ENCODE measurements at places on chromosomes 5 and 9.

DNA sequence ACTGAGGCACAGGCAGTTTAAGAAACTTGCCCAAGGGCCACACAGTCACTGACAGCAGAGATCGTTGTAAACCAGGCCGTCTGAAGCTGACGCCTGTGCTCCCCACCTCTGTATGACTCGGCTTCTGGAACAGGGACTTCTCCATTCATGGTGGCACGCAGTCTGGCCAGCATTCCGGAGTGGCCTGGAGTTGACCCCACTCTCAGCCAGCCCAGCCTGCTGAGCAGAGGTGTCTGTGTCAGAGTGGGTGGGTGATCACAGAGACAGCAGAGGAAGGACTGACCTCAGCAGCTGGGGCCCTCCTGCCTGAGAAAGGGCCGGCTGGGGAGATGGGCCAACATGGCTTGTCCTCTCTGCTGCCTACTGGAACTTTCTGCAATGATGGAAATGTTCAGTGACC is 12.6 kb downstream of the LRSAM1 start:
- DNase-seq, result no peak

DNA sequence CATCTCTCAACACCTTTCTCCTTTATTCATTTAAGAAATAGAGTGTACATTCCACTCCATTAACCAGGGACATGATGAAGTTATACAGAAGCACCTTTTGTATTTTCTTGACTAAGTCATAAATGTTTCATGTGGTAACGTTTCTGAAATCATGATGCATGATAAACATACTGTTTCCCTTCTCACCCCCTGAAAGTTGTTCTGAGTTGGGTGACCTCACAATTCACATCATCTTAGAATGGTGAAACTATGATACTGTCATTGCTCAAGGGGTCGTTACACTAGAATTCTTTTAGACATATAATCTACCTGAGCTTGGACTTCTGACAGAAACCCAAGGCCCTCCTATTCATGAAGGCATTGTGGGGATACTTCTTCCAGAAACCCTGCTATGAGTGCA is 37.8 kb upstream of the MIER3 start:
- no peak for DNase-seq

GRCh38 chr5:104539618-104540350 is 977.2 kb upstream of the NUDT12 start:
- no peak for DNase-seq

GRCh38 chr9:111959468-111960359 is 63.1 kb downstream of the UGCG start:
- DNase-seq, result no peak

- no peak for DNase-seq
Observed at GRCh38 chr9:114789006-114789405, 16.8 kb downstream of the TNFSF15 start.

DNA sequence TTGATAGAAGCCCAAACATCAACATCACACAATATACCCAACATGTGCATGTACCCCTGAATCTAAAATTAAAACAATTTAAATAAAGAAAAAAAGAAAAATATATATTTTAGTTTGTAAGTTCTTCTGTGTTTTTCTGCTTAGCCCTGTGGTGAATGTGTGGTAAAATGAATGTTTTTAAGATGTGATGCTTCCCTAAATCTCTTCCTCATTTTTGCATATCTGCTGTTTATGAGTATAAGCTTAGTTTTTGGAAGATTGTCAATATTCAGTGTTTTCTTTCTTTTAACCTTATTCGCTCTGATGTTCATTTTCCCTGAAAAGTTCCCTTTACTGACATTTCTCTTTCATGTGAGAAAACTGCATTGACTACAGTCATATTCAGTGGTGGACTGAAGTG is 44.4 kb upstream of the DAB2 start:
- DNase-seq, result no peak

- DNase-seq, result no peak
Observed at GRCh38 chr5:111138096-111138495, 45.9 kb downstream of the WDR36 start.

GRCh38 chr5:56191656-56192055 is 41.5 kb downstream of the ANKRD55 start:
- no peak for DNase-seq

DNA sequence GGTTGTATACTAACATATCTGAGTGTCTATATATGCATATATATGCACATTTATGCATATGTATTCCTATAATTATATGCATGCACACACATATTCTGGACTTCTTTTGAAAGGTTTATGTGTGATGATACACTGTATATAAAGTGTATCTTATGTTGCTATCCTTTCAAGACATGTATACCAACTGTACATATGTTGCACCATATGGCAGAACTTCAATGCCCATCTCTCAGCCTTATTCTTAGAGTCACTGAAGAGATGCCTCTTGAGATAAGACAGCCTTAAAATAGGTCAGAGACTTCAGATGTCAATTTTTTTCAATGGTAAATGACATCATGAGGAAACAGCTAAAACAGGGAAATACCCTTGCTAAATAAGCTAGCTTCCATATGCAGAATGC is 461.4 kb downstream of the SPATA31D1 start:
- DNase-seq, result no peak

DNA sequence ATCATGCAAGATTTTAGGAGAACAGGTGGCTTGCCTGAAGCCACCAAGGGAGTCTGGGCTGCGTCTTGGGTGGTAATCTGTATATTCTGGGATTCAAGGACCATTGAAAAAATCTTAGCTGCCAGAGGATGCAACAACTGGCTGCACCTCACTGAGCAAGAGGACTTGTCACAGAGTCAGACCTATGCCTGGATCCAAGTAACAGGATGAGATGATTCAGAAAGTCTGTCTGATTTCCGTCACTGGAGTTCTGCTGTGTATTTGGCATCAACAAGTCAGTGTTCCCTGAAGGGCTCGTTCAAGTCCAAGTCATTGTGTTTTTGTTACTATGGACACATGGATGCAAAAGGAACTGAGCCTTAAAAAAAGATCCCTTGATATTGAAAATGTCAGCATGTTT is 37.8 kb upstream of the CARTPT start:
- DNase-seq, result no peak

- no peak for DNase-seq
Observed at GRCh38 chr5:52922384-52922783, 66.8 kb upstream of the ITGA2 start.

- DNase-seq, result no peak
Observed at GRCh38 chr9:13529321-13530104, 250.0 kb upstream of the MPDZ start.

- DNase-seq, result no peak
Observed at GRCh38 chr9:79026316-79026715, 545.4 kb upstream of the TLE4 start.

GRCh38 chr5:107359033-107359915 is 311.5 kb downstream of the EFNA5 start:
- DNase-seq, result no peak

- no peak for DNase-seq
Observed at GRCh38 chr9:128861501-128861900, 20.2 kb downstream of the KYAT1 start.

GRCh38 chr9:89777544-89777943 is 172.7 kb downstream of the GADD45G start:
- DNase-seq, result no peak

GRCh38 chr5:56534102-56534829 is 281.1 kb upstream of the MAP3K1 start:
- DNase-seq, result no peak

DNA sequence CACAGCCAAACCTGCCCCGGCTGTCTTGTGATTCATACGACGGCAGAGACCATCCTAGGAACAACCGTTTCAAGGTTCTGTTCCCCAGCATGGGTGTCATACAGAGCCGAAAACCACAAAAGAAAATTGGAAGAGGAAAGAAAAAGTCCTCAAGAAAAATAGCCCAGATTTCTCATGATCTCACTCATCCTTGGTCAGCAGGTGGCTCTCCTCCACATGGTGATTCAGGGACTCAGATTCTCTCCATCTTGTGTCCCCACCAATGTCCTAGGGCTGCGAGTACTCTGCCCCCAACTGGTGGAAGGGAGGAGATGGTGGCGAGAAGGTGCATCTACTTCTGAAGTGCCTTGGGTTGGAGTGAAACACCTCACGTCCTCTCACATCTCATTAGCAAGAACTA is 25.6 kb downstream of the PDZD2 start:
- DNase-seq, result no peak

DNA sequence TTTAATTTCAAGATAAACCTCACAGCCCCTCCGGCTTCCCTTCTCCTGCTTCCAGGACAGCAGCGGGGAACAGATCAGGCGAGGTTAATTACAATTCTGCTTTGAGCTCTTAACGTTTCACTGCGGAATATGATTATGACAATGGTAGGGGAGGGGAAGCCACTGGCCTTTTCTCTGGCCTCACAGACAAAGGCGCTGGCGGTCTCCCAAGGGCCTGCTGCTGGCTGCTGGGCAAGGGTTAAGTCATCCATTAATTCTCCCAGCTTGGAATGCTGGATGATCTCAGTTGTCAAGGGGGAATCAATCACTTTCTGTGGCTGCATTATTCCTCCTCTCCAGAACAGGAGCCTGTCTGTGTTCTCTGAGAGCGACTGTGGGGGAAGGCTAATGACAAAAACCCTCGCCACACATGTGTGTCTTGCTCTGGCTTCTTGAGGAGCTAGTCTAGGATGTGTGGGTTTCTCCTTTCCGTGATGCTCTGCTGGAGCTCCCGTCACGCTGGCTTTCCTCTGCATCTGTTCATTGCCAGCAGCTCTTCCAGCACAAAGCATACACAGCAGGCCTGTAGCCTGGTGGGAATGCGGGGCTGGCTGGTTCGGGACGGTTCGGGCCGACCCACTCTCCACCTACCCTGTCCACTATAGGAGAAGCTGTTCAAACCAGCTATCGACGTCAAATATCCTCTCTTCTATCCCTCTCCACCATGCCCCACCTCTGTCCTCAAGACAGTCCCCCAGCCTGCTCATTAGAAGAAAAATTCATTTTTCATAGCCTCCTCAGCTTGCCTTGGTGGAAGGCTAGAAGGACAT is 82.8 kb downstream of the DCP2 start:
- no peak for DNase-seq

DNA sequence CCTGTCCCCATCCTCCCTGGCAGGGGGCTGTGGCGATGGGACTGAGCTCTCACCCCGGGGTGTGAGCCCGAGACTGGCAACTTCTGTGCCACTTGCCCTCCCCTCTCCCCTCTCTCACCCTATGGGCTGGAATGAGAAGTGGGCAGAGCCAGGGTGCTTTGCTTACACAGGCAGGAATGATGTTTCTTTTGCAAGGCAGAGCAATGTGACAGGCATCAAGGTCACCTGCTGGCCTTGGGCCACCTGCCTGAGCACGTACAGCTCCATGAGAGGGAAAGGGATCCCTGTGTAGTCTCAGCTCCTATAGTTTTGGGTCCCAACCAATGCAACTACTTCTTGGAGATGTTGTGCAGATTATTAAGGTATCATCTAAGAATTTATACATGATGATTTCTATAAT is 252.8 kb upstream of the DAP start:
- DNase-seq, result no peak

DNA sequence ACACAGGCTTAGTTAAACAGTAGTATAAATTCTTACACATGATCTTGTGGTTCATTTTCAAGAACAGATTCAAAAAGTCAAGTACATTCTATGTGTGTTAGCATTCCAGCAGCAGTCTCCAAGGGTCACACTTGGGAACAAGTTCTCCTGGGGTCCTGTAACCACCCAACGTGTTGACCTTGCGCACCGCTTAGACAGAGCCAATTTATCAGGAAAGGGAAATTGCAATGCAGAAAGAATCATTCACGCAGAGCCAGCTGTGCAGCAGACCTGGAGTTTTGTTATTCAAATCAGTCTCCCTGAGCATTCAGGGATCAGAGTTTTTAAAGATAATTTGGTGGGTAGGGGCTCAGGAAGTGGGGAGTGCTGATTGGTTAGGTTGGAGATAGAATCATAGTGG is 8.5 kb upstream of the RXFP3 start:
- DNase-seq, result no peak

DNA sequence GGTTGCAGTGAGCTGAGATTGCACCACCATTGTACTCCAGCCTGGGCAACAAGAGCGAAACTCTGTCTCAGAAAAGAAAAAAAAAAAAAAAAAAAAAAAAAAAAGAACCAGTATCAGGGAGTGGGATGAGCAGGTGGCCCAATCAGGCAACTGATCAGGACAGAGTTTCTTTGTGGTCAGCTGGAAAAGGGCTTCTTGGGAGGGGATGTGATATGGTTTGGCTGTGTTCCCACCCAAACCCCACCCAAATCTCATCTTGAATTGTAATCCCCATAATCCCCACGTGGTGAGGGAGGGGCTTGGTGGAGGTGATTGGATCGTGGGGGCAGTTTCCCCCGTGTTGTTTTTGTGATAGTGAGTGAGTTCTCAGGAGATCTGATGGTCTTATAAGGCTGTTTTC is 4.7 kb upstream of the GCNT1 start:
- no peak for DNase-seq

GRCh38 chr9:3296536-3296935 is 229.3 kb downstream of the RFX3 start:
- DNase-seq, result no peak

DNA sequence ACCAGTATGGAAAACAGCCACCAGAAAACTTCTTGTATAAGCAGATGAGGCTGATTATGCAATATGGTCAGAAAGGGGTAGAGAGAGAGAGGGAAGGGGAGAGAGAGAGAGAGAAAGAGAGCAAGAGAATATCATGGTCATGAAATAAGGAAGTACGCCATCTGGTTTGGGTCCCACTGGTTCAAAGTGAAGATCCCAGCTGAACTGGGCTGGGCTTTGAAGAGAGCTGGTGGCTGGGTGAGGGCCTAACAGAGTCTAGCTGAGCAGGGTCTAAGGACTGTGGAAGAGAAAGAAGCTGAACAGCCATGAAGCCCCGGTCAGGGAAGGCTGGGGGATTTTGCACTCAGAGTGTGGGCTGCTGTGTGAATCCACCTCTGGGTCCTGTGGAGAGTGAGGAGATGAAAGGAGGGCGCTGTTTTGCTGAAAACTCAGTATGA is 14.6 kb downstream of the TRIM14 start:
- DNase-seq, result no peak

GRCh38 chr5:52648726-52649125 is 139.0 kb upstream of the ITGA1 start:
- DNase-seq, result no peak

GRCh38 chr5:93585041-93585766 is 2.2 kb downstream of the NR2F1 start:
- DNase-seq, result no peak
